Stimulated activated CD4-positive, alpha-beta T cell treated with anti-CD3 and anti-CD28 coated beads, Interleukin-12 subunit alpha, Interleukin-12 subunit beta, amount 100 ng/mL, for 24 hours (primary cell): ENCODE measurements at places on chromosomes 4 and X.

- DNase-seq, result no peak
These were observed 213.6 kb upstream of the VEGFC start for GRCh38 chr4:177006331-177006730.

DNA sequence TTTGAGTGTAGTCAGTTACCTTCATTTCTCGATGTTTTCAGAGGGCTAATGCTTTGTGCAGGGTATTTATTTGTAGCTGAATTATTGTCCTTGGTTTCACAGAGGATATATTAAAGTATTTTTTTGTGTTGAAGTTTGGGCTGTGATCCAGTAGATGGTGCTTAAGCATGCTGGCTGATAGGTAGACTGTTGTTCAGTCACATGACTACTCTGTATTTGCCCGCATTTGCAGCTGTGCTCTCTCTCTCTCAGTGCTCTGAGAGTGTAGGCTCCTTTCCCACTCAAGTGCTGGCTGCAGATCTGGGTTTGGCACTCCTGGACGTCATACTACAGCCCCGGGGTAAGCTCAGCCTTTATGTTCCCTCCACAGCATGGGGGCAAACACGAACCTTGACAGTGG lies 21.7 kb downstream of the RAB40AL start:
- no peak for DNase-seq

- no peak for DNase-seq
These were observed 586.4 kb downstream of the PRR32 start for GRCh38 chrX:127405946-127406345.

DNA sequence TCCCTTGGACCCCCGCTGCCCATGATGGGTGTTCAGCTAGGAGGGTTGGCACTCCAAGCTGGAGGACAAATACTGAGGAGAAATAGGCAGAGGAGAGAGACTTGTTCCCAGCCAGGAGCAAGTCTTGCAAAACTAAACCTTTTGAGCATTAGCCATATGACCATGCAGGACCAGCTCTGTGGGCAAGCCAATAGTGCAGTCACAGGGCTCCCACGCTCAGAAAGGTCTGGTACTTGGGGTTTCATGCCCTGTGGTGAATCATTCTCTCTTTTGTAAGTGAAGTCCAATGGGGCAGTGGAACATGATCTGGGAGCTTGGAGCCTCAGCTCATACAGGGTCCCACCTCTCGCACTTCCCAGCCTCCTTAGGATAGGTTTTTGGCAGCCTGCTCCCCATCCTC lies 300.9 kb downstream of the BCOR start:
- DNase-seq, result no peak

- no peak for DNase-seq
These were observed 57.7 kb upstream of the PDLIM3 start for GRCh38 chr4:185592845-185593488.

DNA sequence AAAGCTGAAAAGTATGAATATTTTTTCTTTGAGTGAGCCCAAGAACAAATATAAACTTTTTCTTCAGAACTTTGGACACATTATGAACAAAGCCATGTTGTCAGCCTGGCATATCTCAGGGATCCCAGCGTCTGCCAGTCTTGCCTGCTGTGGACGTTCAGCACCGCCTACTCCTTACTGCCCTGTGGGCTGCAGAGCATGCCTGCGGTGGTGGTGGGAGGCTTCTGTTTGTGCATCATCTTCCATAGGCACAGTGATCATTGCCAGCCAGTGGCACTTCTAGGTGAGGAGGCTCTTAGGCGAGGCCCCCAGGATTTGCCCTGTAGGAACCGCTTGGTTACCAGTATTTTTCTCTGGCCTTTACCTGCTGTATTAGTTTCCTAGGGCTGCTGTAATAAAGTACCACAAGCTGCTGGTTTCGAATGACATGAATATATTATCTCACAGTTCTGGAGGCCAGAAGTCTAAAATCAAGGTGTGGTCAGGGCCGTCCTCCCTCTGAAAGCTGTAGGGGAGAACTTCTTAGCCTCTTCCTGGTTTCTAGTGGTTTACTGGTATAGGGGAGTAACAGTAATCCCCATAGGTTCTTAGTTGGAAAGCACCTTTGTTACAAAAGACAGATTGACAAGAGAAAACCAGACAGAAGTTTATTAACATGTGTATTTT lies 15.4 kb downstream of the ANXA3 start:
- DNase-seq, result no peak

DNA sequence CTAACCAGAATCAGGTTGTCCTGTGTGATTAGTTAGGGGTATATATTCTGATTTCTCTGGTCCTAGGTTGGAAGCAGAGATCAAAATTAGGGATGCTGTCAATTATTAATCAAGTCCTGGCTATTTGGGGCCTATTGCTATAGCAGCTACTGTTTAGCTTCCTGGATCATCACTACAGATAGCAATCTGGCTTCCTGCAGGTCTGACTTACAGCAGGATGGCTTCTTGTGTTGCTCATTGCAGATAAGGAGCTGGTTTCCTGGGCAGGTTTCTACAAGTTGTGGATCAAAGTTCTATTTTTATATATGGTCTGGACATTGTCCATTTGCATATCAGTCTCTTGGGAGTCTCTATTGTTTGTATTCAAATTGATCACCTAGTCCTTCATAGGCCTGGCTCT lies 57.7 kb upstream of the C4orf54 start:
- no peak for DNase-seq

GRCh38 chr4:152735396-152735859 lies 44.1 kb downstream of the TIGD4 start:
- no peak for DNase-seq

- no peak for DNase-seq
These were observed 68.3 kb downstream of the PALLD start for GRCh38 chr4:168565130-168565529.

GRCh38 chr4:8277356-8278008 lies 7.9 kb downstream of the HTRA3 start:
- no peak for DNase-seq

GRCh38 chrX:124651031-124651430 lies 304.7 kb downstream of the SH2D1A start:
- no peak for DNase-seq

- DNase-seq, result no peak
These were observed 14.3 kb upstream of the TMEM271 start for GRCh38 chr4:590313-590841.

DNA sequence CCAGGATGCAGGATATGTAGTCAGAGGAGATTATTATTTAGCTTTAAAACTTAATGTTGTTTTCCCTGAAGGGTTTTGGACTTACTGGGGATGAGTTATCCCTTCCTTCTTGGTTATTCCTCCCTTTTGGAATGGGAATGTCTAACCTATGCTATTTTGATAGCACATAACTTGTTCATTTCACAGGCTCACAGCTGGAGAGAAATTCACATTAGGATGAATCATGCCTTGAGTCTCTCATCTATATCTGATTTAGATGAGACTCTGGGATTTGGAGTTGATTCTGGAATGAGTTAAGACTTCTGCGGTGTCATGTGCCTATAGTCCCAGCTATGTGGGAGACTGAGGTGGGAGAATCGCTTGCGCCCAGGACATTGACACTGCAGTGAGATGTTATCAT lies 81.1 kb downstream of the ATP11C start:
- DNase-seq, result no peak

DNA sequence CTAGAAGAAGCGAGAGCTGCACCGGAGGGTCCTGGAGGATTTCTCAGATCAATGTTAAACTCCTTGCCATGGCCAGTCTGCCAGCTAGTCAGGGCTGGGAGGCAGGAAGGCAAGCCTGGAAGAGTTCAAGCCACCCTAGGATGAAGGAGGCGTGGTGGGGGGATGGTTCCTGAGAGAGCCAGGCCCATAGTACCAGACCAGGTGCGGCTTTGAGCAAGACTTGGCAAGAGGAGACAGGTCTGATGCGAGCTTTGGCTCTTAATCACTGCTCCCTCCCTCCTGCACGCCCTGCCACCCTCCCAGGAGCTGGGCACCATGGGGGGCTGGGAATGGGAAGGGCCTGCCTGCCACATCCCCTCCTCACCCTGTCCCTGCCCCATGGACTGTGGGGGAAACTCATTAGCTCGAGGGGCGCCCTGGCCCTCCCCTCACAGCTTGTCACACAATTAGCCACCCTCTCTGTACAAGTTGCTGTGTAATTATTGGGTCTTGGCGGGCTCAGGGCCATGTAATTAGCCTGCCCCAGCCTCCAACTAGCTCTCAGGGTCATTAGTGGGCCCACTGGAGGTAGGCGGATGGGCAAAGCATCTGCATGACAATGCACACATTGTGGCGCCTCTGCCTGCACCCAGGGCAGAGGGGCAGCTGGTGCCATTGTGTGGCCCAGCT lies 50.3 kb downstream of the EFNB1 start:
- no peak for DNase-seq

DNA sequence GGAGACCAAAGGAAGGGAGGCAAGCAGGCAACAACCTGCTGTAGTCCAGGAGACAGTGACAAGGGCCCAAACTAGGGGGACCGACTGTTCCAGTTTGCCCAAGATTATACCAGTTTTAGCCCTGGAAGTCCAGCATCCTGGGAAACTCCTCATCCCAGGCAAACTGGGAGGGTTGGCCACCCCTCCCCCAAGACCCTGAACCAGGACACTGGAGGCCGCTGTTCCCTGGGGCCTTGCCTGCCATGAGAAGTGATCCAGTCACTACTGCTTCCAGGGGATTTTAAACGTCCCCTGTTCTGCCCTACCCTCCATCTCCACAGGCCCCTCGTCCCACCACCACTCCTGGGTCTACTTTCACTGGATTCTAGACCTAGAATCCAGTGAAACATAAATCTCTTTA lies 4.3 kb upstream of the DGAT2L6 start:
- DNase-seq, result no peak

DNA sequence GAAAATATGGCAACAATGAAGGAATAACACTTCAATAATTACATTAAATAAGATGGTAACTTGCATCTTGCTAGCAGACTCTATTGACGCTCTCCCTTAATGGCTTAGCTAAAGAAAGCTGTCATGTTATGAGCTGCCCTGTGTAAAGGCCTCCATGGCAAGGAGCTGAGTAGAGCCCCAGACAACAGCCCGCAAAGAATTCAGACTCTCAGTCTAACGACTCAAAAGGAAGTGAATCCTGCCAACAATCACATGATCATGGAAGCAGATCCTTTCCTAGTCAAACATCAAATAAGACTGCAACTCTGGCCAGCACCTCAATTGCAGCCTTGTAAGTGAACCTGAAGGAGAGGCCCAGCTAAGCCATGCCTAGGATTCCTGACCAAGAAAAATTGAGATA lies 157.6 kb downstream of the MAB21L2 start:
- DNase-seq, result no peak

GRCh38 chr4:52836678-52837077 lies 25.4 kb upstream of the RASL11B start:
- no peak for DNase-seq

- DNase-seq, result no peak
These were observed 5.3 kb upstream of the SAP30 start for GRCh38 chr4:173365359-173365996.

GRCh38 chr4:137685357-137685756 lies 153.1 kb upstream of the PCDH18 start:
- DNase-seq, result no peak

DNA sequence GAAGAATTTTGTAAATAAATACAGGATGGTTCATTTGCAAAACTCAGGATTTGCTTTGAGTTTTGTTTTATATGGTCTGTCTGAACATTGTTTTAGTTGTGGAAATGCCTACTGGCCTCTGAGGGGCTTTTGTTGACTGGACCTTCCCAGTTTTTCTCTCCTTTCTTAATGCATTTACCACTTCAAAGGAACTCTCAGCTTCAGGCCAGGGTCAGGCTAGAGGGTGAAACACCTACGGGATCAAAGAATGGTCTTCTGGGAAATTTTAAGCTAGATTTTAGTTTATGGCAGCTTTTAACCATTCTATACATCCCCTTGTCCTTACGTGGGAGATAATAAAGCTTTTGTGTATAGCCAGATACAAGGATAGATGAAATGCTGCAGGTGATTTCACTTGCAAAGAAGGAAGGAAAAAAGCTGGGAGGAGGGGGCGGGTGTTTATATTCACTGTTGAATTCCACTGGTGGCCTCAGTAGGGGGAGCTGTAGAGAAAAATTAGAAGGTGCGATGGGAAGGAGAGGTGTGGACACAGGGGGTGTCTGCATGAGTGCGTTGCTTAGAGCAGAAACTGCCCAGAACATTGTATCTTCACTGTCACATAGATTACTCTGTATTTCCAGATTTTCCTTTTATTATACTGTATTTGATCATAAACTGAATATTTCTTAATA lies 151.8 kb downstream of the TSPAN5 start:
- no peak for DNase-seq

DNA sequence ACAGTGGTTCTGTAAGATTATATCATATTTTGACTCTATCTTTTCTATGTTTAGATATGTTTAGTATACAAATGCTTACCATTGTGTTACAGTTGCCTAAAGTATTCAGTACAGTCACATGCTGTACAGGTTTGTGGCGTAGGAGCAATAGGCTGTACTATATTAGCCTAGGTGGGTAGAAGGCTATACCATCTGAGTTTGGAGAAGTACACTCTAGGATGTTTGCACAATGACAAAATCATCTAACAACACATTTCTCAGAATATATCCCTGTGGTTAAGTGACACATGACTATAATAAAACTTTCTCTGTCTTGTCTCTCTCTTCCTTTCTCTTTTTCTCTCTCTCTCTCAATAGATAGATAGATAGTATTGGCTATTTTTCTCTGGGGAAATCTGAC lies 1053.1 kb downstream of the STIM2 start:
- no peak for DNase-seq

DNA sequence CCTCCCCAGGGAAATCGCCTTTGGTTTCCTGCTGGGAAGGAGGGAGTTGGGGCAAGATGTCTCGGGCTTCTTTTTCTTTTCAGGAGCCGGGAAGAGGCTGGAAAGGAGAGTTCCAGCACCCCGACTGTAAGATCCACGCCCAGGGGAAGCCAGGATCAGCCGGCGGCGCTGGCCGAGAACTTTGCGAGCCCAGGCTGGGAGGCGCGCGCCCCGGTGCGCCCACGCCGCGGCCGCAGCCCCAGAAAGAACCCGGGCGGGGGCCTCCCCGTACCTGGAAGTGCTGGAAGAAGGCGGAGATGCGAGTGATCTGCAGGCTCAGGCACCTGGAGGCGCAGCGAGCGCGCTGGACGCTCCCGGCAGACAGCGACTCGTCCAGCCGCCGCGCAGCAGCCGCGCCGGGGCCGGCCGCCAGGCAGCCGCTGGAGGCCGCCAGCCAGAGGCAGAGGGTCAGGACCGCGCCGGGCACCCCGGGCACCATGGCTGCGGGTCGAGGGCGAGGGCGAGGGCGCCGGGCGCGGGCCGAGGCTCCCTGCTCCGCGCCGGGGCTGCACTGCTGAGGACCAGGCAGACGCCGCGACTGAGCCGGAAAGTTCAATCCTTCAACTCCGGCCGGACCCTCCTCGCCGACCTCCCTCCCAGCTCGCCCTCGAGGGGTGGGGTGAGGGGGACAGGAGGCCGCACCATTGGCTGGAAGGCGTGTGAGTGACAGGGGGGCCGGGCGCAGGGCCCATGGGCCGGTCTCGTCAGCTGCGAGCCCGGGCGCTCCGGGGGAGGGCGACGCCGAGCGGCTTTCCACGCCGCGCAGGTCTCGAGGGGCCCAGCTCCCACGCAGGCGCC lies at the start of gene ANOS1:
ANOS1 (minus strand) TSS at position 579 of the 837 bp plus-strand sequence; CDS start at position 478, 101 bp downstream.
- DNase-seq, result no peak

DNA sequence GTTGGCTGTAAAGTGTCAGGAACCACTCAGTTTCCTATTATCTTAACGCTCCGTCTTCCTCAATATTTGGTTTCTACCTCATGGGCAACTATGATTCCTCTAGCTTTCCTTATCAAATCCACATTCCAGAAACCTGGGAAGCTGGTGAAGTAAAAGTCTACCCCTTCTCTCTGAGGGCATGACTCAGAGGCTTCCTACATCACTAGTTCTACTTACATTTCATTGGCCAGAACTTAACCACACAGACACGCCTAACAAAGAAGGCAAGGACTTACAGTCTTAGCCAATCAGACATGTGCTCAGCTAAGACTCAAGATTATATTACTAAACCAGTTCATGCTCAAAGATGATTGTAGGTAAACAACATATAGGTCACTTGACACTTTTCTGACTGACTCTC lies 30.4 kb downstream of the COX7B2 start:
- DNase-seq, result no peak
